ENCODE measurements at places on chromosomes 4 and X.

GRCh38 chrX:155718972-155719586 lies 106.3 kb upstream of the TMLHE start:
- DNase-seq: no peak

DNA sequence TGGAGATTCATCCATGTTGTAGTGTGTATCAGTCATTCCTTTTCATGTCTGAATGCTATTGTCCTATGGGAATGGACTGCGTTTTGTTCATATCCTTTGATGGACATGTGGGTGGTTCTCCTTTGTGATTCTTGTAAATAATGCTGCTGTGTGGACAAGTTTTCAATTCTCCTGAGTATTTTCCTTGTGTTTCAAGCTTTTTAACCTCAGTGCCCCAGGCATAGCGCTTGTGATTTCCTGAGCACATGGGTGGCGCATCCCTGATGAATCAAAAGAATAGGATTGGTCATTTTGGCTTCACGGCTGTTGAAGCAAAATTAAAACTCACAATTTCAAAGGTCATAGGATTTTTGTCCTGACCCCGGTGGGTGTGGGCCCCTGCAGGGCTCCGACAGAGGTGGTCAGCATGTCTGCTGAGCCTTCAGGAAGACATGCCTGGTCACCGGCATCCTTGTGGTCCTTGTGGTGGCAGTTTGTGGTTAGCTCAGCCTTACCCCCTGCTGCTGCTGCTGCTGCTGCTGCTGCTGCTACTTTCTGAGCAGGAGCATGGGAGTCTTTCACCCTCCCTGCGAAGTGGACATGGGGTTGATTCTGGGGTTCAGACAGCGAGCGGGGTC lies 30.0 kb downstream of the SHROOM2 start:
- no peak for DNase-seq

GRCh38 chr4:118113220-118113619 lies 78.9 kb downstream of the NDST3 start:
- no peak for DNase-seq

DNA sequence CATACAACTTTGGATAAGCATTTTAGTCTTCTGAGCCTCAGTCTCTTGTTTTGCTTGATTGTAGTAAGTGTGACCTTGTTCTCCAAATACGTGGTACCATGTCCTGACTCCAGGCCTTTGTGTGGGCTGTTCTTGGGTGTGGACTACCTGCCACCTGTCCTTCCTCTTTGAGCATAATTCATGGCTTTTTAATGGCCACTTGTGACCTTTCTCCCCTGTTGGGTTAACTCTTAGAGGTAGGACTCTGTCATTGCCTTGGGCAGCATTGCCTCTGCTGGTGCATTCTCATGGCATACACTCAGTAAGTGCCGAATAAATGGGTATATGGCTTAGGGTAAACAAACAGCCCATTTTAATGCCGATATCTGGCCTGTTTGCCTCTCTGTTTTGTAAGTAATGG lies 3.0 kb downstream of the NSD2 start:
- no peak for DNase-seq

- no peak for DNase-seq
Observed at GRCh38 chrX:75893281-75893680, 108.2 kb upstream of the MAGEE2 start.

- DNase-seq: no peak
Observed at GRCh38 chr4:184400891-184401290, 73.5 kb downstream of the IRF2 start.

All from COR-L47 (cell line).